ENCODE measurements at places on chromosomes 12 and 14.

GRCh38 chr14:33307691-33308251 is 369.1 kb downstream of the NPAS3 start:
- DNase-seq, result peak; percentile 66
- no peak overlapping the region for H3K27ac ChIP-seq
- no peaks in the 10 kb centered on the region for H3K27me3 ChIP-seq
- no peaks in the 10 kb centered on the region for H3K4me1 ChIP-seq
- H3K4me3 ChIP-seq, result peak overlapping the region; percentile 6

GRCh38 chr14:20568393-20568792 is 7.5 kb upstream of the RNASE9 start:
- no peak for DNase-seq
- H3K4me1 ChIP-seq, result no peaks in the 10 kb centered on the region
- H3K36me3 ChIP-seq, result no peaks in the 10 kb centered on the region

GRCh38 chr12:115377779-115378178 is 693.8 kb upstream of the TBX3 start:
- H3K27ac ChIP-seq, result no peak overlapping the region
- no peak for DNase-seq
- H3K27me3 ChIP-seq, result no peaks in the 10 kb centered on the region
- no peaks in the 10 kb centered on the region for H3K4me1 ChIP-seq
- no peaks in the 10 kb centered on the region for H3K36me3 ChIP-seq

GRCh38 chr12:51636986-51637385 is 46.0 kb downstream of the SCN8A start:
- no peak overlapping the region for H3K4me3 ChIP-seq
- H3K27ac ChIP-seq, result no peak overlapping the region
- H3K36me3 ChIP-seq, result no peaks in the 10 kb centered on the region

DNA sequence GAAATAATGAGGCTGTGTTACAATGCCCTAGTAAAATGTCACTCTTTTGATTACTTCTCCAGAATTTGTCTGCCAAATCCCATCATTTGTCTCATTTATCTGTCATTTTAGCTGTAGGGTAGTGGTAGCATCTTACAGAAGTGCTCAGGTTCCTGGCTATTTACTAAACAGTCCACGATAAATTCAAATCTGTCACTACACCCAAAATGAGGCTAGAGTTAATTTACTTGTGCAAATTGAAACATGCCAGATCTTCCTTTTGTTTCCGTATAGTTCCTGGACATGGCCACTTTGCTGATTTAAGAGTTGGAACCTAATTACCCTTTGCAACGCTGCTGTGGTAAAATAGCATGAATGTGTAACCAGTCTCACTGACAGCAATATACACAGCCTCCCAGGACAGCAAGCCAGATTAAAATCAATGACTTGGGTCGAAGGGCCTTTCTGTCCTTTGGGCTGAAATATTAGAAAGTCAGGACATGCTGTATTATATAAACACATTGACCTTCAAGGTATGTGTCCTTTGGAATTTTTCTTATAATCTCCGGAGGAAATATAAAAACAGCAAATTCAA is 485.4 kb downstream of the MDGA2 start:
- H3K36me3 ChIP-seq, result no peaks in the 10 kb centered on the region
- no peak overlapping the region for H3K27ac ChIP-seq
- no peak overlapping the region for H3K4me3 ChIP-seq
- H3K27me3 ChIP-seq, result no peaks in the 10 kb centered on the region
- no peaks in the 10 kb centered on the region for H3K4me1 ChIP-seq

DNA sequence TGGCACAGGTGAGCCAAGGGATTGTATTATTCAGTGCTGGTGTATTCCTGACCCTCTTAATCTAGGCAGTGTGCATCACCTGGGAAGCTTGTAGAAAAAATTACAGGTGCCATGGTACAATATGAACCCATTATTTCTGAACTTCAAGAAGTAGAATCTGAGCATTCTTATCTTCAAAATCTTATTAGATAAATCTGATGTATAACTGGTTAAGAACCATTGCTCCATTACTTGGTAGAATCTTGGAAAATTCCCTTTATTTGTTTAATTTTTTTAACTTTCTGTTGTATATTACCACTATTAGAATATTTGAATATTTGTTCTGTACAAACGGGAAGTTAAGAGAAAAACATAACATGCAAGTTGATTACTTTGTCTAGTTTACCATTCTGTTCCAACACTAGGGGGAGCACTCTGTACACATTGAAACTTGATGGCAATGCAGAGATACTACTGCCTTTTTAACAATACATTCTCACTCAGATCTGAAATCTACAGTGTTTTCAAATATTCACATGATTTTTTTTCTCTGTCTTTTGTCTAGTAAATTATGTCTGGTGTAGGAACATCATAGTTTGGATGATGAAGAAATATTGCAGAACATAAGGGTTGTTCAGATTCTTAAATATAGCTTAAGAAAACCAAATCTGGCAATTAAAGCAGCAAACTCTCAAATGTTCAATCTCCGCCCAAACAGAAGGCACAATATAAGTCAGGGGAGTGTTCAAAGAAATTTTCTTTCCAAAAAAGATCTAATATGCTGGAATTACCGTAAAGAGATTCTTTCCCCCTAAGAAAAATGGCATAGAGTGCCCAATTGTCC is 196.6 kb downstream of the PCNX1 start:
- DNase-seq, result no peak
- no peaks in the 10 kb centered on the region for H3K27me3 ChIP-seq
- H3K36me3 ChIP-seq, result peaks cover 4% of the 10 kb centered on the region
- no peak overlapping the region for H3K27ac ChIP-seq
- no peaks in the 10 kb centered on the region for H3K4me1 ChIP-seq

- H3K27ac ChIP-seq, result no peak overlapping the region
- no peaks in the 10 kb centered on the region for H3K4me1 ChIP-seq
- no peak overlapping the region for H3K4me3 ChIP-seq
- H3K27me3 ChIP-seq, result no peaks in the 10 kb centered on the region
These were observed 630.2 kb upstream of the NOVA1 start for GRCh38 chr14:27228053-27228452.

GRCh38 chr12:59027199-59027598 is 106.9 kb upstream of the LRIG3 start:
- H3K4me1 ChIP-seq, result no peaks in the 10 kb centered on the region
- no peak overlapping the region for H3K4me3 ChIP-seq
- H3K27me3 ChIP-seq, result no peaks in the 10 kb centered on the region
- no peaks in the 10 kb centered on the region for H3K36me3 ChIP-seq

GRCh38 chr14:75399321-75399720 is 28.5 kb upstream of the JDP2 start:
- H3K4me3 ChIP-seq, result no peak overlapping the region
- DNase-seq, result no peak
- no peaks in the 10 kb centered on the region for H3K27me3 ChIP-seq

DNA sequence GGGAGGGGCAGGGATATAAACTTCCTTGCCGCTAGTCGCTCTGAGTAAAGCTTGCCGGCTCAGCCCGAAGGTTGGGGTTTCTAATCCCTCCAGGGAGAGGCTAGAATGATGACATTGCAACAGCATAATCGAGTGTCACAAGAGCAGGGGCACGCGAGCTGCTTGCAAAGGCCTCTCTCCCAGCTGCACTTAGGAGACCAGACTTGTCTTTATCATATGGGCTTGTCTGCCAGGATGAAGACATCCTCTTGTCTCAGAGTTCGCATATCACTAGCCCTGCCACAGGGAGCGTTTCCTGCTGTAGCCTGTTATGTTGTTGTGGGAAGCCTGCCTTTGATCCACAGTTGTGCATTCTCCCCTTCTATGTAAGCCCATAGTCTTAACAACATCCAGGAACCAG is 180.0 kb downstream of the ESR2 start:
- no peaks in the 10 kb centered on the region for H3K27me3 ChIP-seq
- H3K27ac ChIP-seq, result no peak overlapping the region
- no peak for DNase-seq
- H3K4me1 ChIP-seq, result no peaks in the 10 kb centered on the region
- H3K4me3 ChIP-seq, result no peak overlapping the region
- no peaks in the 10 kb centered on the region for H3K36me3 ChIP-seq

GRCh38 chr14:30757082-30757481 is 117.3 kb upstream of the COCH start:
- no peak overlapping the region for H3K27ac ChIP-seq
- H3K27me3 ChIP-seq, result no peaks in the 10 kb centered on the region
- no peaks in the 10 kb centered on the region for H3K4me1 ChIP-seq
- no peaks in the 10 kb centered on the region for H3K36me3 ChIP-seq

DNA sequence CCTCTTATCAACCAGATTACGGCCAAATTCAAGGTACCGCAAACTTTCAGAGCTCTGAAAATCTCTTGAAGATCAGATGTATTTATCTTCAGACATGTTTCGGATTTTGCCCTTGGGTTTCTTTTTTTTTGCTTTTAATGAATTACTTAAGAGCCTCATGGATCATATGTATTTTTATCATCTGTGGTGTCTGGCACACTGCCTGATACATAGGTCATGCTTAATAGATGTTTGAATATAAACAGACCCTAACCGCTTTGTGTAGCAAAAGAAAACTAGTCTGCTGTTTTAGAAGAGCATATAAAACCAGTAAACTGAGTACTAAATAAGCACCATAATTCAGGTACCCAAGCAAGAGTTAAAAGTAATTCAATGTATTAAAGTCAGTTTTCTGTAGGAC is 20.1 kb upstream of the TBK1 start:
- H3K4me3 ChIP-seq, result no peak overlapping the region
- peaks cover 5% of the 10 kb centered on the region for H3K36me3 ChIP-seq
- no peaks in the 10 kb centered on the region for H3K27me3 ChIP-seq

GRCh38 chr14:30808576-30808975 is 65.8 kb upstream of the COCH start:
- no peak for DNase-seq
- no peak overlapping the region for H3K4me3 ChIP-seq
- H3K4me1 ChIP-seq, result no peaks in the 10 kb centered on the region
- H3K36me3 ChIP-seq, result no peaks in the 10 kb centered on the region
- H3K27ac ChIP-seq, result no peak overlapping the region

DNA sequence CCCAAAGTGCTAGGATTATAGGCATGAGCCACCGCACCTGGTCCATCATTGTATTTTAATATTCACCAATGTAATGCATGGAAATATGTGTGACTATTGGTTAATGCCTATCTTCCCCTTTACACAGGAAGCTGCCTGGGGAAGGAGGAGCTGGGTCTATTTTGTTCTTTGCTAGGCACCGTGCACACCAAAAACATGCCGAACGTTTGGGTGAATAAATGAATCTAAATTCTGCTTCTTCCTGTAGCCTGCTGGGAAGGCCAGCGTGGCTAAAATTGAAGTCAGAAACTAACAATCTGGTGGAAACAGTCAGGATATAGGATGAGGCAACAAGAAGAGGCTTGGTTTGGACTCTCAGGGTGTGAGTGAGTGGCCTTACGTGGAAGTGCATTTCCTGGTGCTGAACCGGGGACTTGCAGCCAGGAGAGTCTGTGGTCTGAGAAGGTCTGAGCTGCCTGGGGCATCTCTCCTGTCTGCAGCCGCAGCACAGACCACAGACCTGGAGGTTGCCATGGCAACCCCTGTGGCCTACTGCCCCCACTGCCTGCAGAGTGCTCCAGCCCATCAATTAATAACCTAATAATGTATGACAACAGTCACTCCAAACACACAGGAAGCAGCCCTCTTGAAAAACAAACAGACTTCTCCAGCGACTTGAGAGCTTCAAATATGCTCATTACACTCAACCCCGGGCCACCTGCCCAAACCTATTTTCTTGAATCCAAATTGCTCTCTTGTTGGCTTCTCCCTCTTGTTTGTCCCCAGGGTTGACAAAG is 5.5 kb upstream of the GPR68 start:
- peak overlapping the region; percentile 18 for H3K27ac ChIP-seq
- peaks cover 14% of the 10 kb centered on the region for H3K4me1 ChIP-seq
- H3K4me3 ChIP-seq, result no peak overlapping the region
- H3K36me3 ChIP-seq, result no peaks in the 10 kb centered on the region
- H3K27me3 ChIP-seq, result no peaks in the 10 kb centered on the region

GRCh38 chr14:102095231-102095870 is 8.5 kb upstream of the HSP90AA1 start:
- no peak overlapping the region for H3K4me3 ChIP-seq
- no peak for DNase-seq
- H3K4me1 ChIP-seq, result no peaks in the 10 kb centered on the region
- H3K27me3 ChIP-seq, result no peaks in the 10 kb centered on the region

- H3K27me3 ChIP-seq, result no peaks in the 10 kb centered on the region
- peaks cover 30% of the 10 kb centered on the region for H3K4me1 ChIP-seq
- H3K36me3 ChIP-seq, result no peaks in the 10 kb centered on the region
- no peak overlapping the region for H3K4me3 ChIP-seq
These were observed 2.0 kb upstream of the SOS2 start for GRCh38 chr14:50233166-50233950.

- H3K36me3 ChIP-seq, result no peaks in the 10 kb centered on the region
- no peaks in the 10 kb centered on the region for H3K27me3 ChIP-seq
- no peaks in the 10 kb centered on the region for H3K4me1 ChIP-seq
- H3K4me3 ChIP-seq, result no peak overlapping the region
- no peak for DNase-seq
- no peak overlapping the region for H3K27ac ChIP-seq
These were observed 35.6 kb downstream of the KRT76 start for GRCh38 chr12:52741375-52742195.

GRCh38 chr12:19234171-19234704 is 104.7 kb downstream of the PLEKHA5 start:
- no peaks in the 10 kb centered on the region for H3K36me3 ChIP-seq
- no peak overlapping the region for H3K4me3 ChIP-seq
- no peak for DNase-seq
- no peaks in the 10 kb centered on the region for H3K27me3 ChIP-seq
- H3K4me1 ChIP-seq, result peaks cover 21% of the 10 kb centered on the region

DNA sequence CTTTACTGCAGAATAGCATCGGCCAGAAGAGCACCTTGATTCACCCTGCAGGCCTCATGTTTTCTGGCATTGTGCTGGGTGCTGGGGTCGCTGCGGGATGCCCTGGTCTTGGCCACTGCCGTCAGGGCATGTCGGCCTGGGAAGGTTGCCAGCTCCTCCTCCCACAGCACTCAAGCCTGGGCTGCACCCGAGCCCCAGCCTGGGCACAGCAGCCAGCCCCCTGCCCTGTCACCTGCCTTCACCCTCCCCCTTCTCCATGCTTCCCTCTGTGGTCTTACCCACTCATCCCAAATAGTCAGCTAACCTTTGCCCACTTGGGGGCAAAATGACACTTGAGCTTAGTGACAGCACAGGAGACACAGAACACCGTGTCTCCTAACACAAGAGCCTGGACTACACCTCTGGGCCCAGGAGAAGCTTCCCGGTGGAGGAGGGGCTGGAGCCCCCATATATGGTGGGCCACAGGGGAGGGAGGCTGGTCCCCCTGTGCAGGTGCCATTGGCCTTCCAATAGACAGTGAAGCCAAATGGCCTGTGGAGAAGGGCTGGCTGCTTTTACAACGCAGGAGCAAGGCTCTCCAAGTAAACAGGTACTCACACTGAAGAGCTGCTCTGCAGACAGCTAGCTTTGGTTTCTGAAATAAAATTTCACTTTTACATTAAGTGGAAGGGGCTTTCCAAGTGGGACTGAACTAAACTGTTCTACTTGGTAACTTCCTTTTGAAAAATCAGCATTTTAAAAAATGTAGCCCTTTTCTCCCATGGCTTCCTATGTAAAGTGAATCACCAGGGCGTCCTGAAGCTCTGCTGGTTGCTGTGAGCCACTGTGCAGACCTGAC is 51.2 kb upstream of the AMN start:
- H3K4me3 ChIP-seq, result no peak overlapping the region
- H3K36me3 ChIP-seq, result peaks cover 39% of the 10 kb centered on the region
- no peak overlapping the region for H3K27ac ChIP-seq
- DNase-seq, result no peak
- H3K4me1 ChIP-seq, result no peaks in the 10 kb centered on the region
- H3K27me3 ChIP-seq, result no peaks in the 10 kb centered on the region

- peaks cover 7% of the 10 kb centered on the region for H3K4me1 ChIP-seq
- no peaks in the 10 kb centered on the region for H3K27me3 ChIP-seq
- no peak overlapping the region for H3K27ac ChIP-seq
- no peak for DNase-seq
These were observed 12.2 kb upstream of the CATSPERB start for GRCh38 chr14:91744068-91744480.

GRCh38 chr12:50597200-50598195 is 92.7 kb downstream of the DIP2B start:
- H3K4me3 ChIP-seq, result no peak overlapping the region
- H3K4me1 ChIP-seq, result peaks cover 21% of the 10 kb centered on the region
- DNase-seq, result no peak
- H3K27me3 ChIP-seq, result no peaks in the 10 kb centered on the region
- peak overlapping the region; percentile 28 for H3K27ac ChIP-seq

All from sigmoid colon (tissue), 7 donors.